Activated gamma-delta T cell (primary cell): ENCODE measurements at places on chromosomes 1 and 21.

DNA sequence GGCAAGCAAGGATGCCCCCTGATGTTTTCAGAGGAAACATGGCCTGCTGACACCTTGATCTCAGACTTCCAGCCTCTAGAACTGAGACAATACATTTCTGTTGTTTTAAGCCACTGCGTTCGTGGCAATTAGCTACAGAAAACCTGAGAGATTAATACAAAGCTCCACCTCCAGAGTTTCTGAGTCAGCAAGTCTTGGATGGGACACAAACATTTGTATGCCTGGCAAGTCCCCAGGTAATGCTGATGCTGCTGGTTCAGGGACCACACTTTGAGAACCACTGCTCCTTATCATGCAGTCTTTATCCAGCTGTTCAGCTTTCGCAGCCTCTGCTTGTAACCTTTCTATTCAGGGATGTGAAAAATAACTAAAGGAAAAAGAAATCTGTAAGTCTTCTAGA, 565.7 kb upstream of the PLXNA2 start:
- DNase-seq: no peak

DNA sequence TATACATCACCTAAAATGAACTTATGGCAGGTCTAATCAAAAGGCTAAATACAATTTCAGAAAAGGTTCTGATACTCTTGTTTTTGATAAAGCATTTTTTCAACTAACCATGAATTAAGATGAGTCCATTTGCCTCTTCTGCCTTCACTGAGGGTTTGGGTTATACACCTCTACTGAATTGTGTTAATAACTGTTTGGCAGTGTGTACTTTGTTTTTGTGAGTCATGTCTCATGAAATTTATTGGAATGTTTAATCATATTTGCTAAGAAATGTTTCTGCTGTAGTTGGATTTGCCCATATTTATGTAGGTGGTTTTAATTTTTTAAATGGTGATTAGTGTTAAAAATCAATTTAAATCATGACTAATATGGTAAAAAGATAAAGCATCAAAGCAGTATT, 190.5 kb downstream of the HS2ST1 start:
- no peak for DNase-seq

GRCh38 chr1:182446033-182446669, 3.8 kb upstream of the RGSL1 start:
- DNase-seq: no peak

DNA sequence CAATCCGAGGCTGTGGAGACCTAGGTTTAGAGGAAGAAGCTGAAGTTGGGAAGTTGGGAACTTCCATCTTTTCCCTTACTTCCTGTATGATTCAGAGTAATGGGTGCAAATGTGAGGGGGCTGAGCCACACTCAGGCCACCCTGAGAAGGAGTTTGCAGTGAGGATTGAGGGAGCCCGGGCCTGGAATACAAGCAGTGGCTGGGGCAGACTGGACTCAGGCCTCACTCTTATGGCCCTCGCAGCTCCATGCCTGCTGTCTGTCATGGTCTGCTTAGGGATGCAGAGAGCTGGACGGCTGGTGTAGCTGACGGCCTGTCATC, 73.7 kb upstream of the RAB4A start:
- no peak for DNase-seq

DNA sequence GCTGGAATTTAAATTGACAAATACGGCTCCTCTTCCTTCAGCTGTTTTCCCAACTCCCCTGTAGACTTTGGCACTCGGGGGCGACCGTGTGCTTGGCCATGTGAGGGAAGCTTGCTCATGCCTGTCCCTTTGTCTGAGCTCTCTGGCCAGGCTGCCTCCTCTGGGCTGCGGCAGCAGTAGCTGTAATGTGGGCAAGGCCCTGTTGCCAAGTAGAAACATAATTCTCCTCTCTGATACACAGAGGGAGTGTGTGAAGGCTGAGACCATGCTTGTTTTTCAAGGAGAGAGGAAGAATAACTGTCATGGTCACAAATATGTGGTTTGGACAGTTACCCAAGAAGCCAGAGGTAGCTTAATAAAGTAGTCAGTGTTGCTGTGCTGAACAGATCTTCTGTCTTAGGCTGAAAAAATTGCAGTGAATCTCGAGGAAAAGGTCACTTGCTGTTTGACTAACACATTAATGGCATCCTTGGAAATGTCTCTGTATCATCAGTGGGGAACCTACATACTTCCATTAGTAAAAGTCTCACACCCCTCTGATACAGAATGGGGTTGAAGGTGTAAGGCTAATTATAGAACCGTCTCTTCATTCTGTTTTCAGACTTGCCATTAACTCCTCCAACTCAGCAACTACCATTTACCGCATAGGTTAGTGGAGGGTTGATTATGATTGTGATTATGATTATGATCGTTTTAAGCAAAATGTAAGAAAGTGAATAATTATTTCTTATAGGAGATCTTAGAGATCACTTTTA, 94.6 kb downstream of the TGFB2 start:
- DNase-seq: no peak

- DNase-seq: no peak
Measured at GRCh38 chr1:32335535-32335789, 571 bp downstream of the MARCKSL1 start.

GRCh38 chr1:107935396-107936064, 29.4 kb downstream of the VAV3 start:
- DNase-seq: no peak

DNA sequence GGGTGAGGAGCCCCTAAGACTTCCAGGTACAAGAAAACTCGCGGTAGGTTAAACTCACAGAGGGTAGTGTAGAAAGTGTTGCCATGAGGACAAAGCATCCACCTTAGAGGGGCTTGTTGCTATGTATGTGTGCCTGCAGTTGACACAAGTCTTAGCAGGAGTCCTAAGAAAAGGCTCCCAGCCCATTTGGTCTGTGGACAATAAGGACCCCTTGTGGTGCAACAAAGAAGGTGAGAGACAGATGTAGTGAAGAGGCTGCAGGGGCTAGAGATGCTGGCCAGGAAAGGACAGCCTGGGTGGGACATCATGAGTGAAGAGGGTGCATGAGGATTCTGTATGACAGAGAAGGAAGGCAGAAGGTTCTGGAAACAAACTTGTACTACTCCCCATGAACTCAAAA, 36.3 kb upstream of the IL10 start:
- no peak for DNase-seq

GRCh38 chr1:167526667-167527383, 8.5 kb upstream of the CD247 start:
- DNase-seq: no peak

- no peak for DNase-seq
Measured at GRCh38 chr1:217418269-217419193, 212.4 kb downstream of the GPATCH2 start.

- no peak for DNase-seq
Measured at GRCh38 chr1:155940482-155940992, 901 bp upstream of the RXFP4 start.

- no peak for DNase-seq
Measured at GRCh38 chr1:198534548-198535418, 5.7 kb downstream of the ATP6V1G3 start.

GRCh38 chr1:241503444-241503843, 16.1 kb downstream of the FH start:
- DNase-seq: no peak

DNA sequence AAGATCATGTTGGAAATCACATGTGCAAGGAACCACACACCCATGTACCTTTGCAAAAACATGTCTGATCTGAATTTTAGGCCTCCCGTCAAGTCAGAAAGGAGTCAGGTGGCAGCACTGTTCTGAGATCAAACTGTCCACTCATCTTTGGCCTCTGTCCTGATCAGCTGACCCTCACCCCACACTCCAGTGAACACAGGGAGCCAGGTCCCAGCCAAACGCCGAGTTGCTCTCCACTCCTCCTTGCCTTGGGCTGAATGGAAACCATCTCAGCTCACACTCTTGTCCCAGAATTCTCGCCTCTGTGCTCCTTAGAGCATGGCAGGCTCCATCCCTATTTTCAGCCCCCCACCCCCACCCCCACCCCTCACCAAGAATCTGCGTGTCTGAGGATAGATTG, 4.6 kb upstream of the RNF186 start:
- no peak for DNase-seq

DNA sequence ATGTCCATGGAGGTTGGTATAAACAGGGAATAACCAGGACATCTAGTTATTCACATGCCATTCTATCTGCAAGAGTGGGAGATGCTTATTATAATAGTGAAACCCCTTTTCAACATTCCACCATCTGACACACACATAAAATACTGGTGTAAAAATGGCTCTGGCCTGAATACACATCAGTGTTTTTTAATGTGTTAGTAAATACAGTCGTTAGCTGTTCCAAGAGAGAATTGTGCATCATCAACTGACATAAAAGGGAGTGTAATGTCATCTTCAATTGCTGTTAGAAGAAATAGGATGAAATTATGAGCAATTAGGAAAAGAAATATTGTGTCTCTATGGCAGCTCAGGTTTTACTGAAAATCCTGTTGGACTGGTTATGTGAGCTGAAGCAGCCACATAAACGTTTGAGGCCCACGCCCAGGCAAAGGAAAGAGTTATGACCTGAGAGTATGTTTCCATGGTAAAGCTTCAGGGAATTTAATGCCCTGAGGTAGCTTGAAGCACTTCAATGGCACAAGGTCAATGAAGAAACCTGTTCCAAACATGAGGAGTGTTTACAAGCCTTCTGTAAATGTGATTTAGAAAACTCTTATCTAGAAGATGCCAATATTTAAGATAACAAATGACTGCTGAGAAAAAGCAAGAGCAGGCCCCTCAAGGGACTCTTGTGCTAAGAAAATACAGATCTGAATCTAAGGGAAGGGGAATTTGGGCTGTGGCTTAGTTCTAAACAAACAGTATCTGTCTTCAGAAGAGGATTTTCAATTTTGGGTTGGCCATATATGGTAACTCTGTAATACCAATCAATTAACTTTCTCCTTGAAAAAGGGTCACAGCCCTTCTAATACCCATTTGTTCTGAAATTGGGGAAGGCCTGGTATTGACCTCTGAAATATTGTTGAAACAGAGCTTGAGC, 384.3 kb downstream of the SEC16B start:
- no peak for DNase-seq

DNA sequence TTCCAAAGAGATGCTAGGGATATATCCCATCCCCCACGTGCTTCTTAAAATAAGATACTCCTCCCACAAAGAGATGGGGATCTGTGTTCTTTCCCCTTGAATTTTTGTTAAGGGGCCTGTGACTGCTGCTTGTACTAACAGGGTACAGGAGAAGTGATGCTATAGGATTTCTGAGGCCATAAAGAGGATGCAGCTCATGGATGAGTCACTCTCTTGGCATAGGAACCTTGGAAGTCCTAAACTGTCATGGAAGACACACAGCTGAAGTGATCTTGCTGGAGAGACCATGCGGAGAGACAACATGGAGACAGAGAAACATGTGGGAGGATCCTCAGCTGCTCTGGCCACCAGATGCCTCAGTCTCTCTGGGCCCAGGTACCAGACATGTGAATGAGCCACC, 157.2 kb downstream of the S1PR1 start:
- no peak for DNase-seq

DNA sequence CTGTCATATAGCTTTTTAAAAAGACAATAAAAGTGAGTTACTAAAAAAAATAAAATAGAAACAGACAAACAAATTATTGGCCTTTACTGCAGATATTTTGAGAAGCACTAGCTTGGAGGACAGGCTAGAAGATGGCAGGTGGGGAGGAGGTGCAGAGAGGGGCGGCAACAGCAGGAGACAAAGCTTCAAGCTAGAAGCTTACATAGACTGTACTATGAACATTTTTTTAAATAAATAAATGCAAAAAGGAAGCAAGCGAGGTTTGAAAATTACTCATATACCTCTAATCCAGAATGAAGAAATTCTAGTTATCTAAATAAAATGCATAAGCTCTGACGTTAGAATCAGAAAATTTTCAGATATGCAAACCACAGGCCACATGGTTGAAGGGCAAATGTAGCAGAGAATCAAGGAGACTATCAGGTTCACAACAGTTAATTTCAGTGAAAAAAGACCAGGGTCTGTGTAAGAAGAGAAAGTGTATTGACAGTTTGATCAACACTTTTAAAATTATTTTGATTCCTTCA, 54.9 kb downstream of the NRIP1 start:
- DNase-seq: no peak

DNA sequence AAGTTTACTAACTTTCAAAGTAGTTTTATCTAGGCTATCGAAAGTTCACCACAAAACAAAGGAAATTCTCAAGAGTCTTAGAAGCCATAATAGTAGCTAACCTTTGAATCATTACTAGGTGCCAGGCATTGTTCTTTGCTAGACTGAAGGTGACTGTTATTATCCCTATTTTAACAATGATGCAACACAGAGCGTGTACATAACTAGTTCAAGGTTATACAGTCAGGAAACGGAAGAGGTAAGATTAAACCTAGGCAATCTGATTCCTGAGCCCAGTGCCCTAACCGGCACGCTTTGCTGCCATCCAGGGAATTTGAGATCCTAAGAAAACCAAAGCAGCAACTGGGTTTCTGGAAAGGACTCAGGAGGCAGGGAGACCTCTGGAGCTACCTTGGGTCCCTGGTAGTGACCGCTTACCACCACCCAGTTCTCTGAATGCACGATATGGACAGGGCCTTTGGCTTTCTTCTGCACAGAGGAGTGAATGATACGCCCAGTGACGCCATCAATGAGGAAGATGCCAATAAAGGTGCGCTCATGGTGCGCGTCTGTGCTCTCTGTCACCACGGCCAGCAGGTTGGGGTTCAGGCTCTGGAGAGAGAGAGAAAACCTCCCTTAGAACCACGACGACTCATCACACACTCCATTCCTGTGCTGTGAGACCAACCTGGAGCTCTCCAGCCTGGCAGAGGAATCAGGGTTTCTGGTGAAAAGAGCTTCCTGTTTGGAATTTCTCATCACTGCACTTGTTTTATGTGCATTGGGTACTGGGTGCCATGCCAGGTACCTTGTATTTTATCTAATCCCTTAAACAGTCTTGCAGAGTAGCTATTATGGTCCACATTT, 13.1 kb upstream of the UBR4 start:
- DNase-seq: no peak
